ENCODE measurements at places on chromosomes 2 and 18.

DNA sequence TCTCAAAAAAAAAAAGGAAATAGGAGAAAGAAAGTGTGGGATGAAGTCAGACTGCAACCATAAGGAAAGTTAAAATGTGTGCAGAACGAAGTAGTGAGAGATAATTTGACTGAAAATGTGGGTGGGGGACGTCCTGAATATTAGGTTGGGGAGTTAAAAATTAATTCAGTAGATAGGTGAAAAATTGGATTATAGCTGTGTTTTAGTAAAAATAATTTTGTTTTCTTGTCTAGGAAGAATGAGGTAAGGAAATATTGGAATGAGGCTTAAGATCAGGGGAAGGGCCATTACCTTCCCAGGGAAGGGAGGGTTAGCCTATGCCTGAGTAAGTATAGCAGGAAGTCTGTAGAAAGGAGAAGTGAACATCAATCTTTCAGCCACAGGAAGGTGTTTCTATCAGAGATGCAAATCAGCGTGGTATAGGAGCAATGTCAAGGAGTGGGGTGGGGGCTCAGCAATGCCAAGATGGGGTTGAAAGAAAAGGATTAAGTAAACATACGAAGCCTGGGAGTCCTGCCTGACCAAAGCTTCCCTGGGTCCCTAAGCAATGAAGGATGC lies 250.9 kb downstream of the PIEZO2 start:
- no peak for DNase-seq

DNA sequence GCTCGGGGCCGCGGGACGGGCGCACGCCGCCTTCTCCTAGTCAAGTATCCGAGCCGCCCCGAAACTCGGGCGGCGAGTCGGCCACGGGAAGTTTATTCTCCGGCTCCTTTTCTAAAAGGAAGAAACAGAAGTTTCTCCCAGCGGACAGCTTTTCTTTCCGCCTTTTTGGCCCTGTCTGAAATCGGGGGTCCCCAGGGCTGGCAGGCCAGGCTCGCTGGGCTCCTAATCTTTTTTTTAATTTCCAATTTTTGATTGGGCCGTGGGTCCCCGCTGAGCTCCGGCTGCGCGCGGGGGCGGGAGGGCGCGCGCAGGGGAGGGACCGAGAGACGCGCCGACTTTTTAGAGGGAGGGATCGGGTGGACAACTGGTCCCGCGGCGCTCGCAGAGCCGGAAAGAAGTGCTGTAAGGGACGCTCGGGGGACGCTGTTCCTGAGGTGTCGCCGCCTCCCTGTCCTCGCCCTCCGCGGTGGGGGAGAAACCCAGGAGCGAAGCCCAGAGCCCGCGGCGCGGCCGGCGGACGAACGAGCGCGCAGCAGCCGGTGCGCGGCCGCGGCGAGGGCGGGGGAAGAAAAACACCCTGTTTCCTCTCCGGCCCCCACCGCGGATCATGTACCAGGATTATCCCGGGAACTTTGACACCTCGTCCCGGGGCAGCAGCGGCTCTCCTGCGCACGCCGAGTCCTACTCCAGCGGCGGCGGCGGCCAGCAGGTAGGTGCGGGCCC lies 617 bp downstream of the FOSL2 start:
- DNase-seq: peak; percentile 55

- DNase-seq: no peak
Observed at GRCh38 chr18:42860011-42860410, 255.5 kb downstream of the RIT2 start.

- DNase-seq: no peak
Observed at GRCh38 chr18:5095239-5095638, 101.8 kb downstream of the AKAIN1 start.

DNA sequence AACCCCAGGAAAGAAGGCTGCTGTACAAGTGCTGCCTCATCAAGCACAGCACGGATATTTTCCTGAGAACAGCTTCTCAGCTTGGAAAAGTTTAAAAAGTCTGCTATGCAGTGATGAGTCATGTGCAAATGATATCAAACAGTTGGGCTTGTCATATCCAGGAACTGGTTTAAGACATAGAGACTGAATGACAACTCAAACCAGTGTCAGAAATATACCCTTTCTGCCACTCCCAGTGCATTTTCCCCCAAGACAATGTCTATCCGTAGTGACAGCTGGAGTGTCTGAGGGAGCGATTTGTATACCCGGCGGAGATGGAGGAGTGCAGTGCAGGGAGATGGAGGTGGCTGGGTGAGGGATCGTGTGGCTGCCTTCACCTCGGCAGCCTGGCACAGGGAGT lies 28.2 kb downstream of the SOX11 start:
- no peak for DNase-seq

Measured in 8988T (cell line).